ENCODE measurements at places on chromosomes 13 and 19.

GRCh38 chr13:97124915-97125809 is 97.0 kb upstream of the MBNL2 start:
- DNase-seq = no peak

DNA sequence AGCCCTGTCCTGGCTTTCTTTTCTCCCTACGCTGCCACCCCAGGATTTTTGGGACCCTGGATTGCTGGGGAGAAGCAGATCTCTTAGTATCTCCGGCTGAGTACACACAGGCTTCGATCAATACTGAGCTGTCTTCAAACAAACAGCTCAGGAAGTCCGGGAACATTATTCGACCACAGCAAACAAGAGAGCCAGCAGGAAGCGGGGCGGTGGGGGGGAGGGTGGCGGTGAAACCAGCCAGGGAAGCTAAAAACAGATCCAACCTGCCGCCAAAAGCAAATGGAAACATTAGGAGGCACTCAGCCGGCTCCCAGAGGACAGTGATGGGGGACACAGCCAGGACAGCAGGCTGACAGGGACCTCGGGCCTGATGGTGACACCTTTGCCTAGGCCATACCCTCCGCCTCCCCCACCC is 12.2 kb upstream of the BCAM start:
- DNase-seq = no peak

- DNase-seq = no peak
These were observed 1.2 kb downstream of the ZNF256 start for GRCh38 chr19:57946316-57946715.

DNA sequence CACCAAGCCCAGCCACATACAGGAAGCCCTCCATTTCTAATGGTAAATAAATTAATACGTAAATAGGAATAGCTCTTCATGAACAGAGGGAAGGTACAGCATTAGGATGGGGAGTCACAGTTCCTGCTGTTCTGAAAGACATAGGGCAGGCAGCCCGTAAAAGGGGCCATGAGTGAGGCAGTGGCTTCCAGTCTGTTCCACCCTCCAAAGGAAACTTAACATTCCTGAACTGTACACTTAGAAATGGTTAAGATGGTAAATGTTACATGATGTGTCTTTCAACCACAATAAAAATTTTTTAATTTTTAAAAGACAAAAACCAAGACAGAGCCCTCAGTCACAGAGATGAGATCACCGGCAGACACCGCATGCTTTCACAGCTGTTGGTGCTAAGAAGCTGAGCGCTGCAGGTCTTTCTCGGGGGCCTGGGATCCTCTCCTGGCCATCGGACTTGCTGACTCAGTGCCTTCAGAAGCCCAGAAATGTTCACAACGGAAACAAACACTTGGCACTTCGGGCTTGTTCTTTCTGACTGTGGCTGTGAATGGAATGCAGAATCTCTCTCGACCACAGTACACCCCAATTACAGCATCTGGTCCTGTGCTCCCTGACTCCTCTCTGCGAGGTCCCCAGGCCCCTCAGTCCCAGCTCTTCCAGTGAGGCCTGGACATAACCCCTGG is 36.4 kb downstream of the EPS15L1 start:
- DNase-seq = peak; percentile 13

- no peak for DNase-seq
These were observed 295.3 kb downstream of the UQCRFS1 start for GRCh38 chr19:28917621-28918020.

Data from stimulated activated CD8-positive, alpha-beta memory T cell treated with anti-CD3 and anti-CD28 coated beads, Interleukin-12 subunit alpha, Interleukin-12 subunit beta, amount 100 ng/mL, for 1 hour (primary cell).